8988T (cell line): ENCODE measurements at places on chromosomes 5 and 9.

GRCh38 chr5:178291969-178292825 is 59.6 kb upstream of the PHYKPL start:
- no peak for DNase-seq

DNA sequence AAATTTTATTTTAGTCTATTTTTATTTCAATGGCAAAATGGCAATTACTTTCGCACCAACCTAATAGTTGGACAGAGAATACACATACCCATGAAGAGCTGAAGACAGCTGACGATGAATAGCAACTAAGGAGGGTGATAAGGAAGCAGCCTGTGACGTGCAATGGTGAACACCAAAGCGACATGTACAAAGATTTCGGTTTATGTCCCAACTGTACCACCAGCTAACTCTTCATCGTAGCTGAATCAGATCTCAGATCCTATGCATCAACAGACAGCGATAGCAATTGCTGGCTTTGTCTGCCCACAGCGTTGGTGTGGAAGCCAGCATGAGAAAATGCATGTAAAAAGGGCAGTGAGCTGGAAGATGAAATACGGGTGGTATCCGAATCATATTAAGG is 130.6 kb upstream of the ANKH start:
- DNase-seq, result no peak

GRCh38 chr9:133735931-133736330 is 2.2 kb downstream of the SARDH start:
- no peak for DNase-seq

DNA sequence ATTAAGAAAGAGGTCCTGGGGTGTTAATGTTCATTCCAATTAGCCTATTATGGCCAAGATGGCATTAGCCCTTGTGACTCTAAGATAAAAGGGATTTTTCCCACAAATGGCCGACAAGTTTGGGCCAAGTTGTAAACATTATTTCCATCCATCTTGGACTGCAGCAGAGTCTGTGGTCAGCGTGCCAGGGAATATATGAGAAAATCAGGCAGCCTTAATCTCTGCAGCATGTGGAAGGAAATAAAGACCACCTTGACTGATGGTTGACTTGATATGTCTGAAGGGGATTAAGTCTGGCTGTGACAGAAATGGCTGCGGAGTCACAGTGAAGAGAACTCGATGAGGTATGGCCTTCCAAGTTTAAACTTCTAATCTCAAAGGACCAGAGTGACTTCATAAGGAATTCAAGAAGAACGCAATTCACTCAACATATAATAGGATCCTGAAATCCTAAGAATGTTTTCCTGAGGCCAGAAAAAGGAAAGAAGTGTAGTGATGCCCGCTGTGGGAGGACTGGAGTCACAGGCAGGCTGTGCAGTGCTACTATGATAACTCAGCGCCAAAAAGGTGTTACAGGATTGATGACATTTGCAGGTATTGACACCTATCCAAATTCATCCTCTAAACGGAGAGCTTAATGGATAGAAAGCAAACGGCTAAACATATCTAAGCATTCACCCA is 287.1 kb downstream of the SEC61B start:
- no peak for DNase-seq

DNA sequence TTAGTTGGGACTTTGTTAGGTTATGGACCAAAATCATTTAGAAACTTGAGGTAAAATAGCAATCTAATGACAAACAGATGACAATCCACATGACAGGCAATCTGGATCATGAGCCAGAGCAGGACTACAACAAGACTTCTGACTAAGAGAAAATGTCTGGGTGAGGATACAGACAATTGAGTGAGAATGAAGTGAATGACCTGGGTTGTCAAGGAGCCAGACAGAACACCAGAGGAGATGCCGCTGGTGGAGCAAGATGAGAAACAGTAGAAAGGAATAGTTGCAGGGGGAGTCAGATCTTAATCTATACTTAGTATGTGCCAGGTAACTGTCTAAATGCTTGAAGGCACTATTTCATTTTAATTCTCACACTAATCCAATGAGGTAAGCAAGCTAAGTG is 277.8 kb downstream of the PRELID2 start:
- no peak for DNase-seq

GRCh38 chr9:130095872-130096271 is 42.2 kb downstream of the GPR107 start:
- DNase-seq, result no peak

GRCh38 chr9:87592554-87593358 is 95.1 kb downstream of the DAPK1 start:
- no peak for DNase-seq

GRCh38 chr5:14120176-14120575 is 23.0 kb upstream of the TRIO start:
- DNase-seq, result no peak

DNA sequence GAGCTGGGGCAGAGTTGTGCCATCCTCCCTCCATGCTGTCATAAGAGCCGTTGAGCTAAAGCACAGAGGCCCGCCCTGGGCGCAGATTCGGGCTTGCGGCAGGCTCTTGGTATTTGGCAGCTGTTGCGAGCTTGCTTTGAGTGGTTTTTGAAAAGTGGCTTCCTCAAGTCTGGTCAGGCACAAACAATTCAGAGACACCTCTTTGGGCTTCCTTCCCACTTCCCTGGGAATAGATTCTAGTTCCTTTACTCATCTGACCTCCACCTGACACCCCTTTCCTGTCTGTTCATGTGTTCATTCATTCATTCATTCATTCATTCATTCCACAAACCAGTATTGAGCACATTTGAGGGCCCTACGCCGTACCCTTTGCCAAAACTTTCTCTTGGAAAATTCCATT is 27.4 kb downstream of the NCS1 start:
- DNase-seq, result no peak

- DNase-seq, result no peak
Observed at GRCh38 chr5:34538026-34538672, 118.0 kb upstream of the RAI14 start.

DNA sequence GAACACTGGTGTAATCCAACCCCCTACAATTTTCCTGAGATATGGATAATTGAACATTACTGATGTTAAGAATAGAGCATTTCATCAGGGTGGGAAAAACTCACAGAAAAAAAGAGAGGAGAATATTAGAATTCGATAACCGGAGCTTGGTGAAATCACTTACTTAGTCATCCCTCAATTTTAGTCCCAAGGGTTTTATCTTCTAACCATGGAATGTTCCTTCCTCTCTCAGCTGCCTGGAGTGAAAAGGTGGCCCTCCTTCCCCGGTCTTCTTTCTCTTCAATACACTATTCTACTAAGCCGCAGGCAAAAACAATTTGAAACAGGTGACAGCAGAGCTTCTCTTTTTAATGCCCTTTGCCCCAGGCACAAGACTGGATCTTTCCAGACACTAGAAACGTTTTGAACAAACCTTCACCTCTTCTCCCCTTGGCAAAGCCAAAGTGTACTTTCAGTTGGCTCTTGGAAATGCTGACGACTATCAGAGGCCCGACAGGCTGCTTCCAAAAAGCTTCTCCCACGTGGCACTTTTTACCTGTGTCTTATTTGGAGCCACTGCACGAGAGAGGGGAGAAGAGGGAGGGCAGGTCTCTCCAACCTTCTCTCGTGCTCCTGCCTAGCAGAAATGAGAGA is 543.9 kb downstream of the TLE1 start:
- DNase-seq, result no peak

DNA sequence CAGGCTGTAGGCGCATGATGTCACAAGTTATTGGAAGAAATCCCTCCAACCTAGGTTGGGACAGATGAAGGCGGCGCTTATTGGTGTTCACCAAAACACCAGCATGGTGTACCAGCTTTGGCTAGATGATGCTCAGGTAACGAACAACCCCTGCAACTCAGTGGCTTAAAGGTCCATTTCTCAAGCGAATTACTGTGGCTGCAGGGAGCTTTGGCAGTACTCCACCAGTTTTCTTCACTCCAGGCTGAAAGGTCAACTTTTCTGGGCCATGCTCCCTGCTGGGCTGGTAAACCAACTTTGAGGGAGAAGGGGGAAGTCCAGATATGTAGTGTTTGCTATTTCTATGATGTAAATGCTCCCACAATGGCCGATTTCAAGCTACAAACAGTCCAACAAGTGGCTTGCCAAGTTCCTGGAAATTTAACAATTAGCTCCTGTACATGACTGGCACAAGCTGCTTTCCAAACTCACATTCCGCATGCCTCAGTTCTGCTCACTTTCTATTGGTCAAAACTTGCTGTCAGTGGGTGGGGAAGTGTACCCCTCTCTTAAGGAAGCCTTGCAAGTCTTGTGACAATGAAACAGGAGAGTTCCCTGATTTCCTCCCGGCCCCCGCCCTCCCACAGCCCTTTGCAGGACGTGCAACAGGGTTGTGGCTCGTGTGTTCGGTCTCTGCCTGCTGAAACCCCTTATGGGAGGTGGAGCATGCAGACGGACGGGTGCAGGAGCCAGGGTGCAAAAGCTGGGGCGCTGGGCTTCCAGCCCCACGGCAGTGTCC is 588 bp upstream of the ZBED3 start:
- no peak for DNase-seq

DNA sequence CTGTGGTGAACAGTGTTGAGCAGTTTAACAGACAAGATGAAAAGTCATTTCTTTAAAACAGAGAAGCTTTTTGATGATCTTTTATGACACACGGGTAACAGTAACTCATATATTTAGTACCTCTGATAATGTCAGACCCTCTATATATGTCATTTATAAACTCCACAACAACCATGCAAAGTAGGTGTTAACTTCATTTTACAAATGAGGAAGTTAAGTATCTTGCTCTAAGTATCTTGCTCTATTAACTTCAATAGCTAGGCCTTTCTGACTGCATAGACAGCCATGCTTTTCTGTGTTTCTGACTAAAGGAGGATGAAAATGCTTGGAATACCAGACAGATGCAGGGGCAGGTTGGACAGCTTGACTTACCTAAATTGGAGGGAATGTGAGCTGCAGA is 1.8 kb downstream of the NUDT2 start:
- DNase-seq, result no peak

DNA sequence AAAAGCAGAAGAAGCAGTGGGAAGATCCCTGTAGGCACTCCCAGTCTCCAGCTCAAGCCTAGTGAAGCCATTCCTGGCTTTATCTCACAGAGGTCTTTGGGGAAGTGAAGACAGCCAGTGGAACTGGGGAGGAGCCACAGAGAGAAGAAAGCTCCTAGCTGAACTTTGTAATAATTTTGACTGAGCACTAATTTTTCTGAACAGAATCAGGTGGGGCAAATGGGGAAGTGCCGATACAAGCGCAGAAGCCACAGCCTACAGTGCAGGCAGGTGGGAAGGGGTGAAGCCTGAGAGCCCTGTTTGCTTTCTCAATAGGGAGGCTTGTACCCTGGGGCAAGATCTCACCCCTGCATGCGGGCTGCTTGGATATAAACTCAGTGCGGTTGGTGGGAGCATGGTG is 48.4 kb upstream of the SNAPC3 start:
- DNase-seq, result no peak

DNA sequence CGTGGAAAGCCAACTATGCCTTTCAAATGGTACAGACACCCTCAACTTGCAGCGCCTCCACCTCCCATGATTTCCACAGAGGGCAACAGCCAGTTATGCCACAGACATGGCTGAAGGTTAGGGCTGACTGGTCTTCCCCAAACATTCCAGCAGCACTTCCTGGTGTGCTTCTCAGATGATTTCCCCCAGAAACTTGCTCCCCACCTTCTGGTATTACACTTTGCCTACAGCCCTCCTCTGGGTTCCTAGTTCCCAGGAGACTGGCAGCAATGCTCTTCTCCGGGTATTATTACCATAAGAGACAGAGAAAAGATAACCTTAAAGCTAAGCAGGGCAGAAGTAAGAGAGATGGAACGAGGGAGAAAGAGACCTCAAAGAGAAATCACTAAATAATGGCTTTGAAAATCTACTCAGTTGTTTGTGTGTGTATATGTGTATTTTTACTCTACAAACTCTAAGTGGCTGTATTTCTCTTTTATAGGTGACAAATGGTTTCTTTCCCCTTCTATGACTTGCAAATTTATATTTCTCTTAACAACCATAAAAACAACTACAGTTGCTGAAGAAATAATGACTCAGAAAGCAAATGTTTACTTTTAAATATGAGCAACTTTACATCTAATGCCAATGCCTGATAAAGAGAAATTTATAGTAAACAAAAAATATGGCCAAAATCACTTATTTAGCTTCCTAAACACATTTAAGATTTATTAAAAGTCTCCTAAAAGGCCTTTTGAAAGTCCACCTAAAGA is 133.8 kb downstream of the PDE4D start:
- DNase-seq, result no peak

DNA sequence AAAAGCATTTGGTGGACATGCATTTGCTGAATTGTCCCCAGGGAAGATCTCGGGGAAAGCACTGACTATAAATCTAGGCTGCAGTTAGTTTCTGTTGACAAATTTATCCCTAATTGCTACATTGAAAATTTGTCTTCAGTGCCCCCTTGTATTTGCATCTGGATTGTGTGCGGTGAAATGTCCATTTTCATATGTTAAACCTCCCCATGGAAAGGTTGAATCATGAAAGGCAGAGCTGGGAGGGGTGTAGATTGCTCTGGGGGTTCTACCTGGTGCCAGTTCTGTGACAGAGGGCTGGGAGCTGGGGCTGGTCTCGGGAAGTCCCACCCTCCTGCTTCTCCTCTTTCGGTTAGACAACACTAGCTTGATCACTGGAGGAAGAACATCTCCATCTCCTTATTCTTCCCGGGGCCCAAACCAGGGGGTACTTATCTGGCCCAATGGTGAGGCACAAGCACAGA is 101.9 kb downstream of the GADD45G start:
- no peak for DNase-seq

DNA sequence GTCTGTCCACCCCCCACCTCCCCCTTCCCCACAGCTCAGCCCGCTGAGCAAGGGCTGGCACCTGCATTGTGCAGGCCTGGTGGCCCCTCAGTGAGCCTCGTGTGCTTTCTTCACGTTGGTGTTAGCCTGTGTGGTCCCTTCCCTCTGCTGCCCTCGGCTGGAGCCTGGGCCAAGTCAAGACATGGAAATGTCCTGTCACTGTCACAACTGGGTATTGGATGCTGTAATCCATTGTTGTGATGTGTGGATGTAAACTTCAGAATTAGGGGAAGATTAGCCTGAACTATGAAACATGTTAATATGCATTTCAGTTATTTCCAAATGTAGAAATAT is 103.9 kb downstream of the TRIO start:
- DNase-seq, result no peak

- DNase-seq, result no peak
Observed at GRCh38 chr5:75568202-75568601, 43.1 kb upstream of the ANKDD1B start.
